ENCODE measurements at places on chromosomes 4 and X.

DNA sequence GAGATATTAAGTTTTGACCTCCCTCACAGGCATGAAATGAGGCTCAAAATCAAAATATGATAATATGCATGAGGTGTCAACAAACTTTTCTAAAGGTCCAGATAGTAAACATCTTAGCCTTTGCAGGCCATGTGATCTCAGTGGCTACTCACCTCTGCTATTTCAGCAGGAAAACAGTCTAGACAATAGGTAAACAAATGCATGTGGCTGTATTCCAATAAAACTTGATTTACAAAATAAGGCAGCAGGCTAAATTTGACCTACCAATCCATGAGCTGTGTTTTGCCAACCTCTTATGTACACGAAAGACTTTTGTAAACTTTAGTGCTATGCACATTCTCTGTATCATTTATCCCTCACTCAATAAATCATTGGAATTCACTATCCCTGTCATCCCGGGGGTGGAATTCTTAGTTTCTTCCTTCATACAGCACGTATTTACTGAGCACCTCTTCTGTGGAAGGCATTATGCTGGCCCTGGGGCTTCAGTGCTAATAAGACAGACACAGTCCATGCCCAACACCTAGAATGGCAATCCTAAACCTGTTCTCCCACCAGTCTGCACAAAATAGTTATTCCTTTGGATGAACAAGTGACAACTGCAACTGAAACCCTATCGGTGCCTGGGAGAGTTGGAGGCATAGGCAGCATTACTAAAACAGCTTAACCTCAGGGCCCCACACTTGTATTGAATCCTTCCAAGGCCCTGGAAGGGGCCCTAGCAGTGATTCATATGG, 19.9 kb downstream of the MAGEB17 start:
- no peak for DNase-seq

GRCh38 chr4:8737601-8738279, 133.9 kb downstream of the HMX1 start:
- no peak for DNase-seq

DNA sequence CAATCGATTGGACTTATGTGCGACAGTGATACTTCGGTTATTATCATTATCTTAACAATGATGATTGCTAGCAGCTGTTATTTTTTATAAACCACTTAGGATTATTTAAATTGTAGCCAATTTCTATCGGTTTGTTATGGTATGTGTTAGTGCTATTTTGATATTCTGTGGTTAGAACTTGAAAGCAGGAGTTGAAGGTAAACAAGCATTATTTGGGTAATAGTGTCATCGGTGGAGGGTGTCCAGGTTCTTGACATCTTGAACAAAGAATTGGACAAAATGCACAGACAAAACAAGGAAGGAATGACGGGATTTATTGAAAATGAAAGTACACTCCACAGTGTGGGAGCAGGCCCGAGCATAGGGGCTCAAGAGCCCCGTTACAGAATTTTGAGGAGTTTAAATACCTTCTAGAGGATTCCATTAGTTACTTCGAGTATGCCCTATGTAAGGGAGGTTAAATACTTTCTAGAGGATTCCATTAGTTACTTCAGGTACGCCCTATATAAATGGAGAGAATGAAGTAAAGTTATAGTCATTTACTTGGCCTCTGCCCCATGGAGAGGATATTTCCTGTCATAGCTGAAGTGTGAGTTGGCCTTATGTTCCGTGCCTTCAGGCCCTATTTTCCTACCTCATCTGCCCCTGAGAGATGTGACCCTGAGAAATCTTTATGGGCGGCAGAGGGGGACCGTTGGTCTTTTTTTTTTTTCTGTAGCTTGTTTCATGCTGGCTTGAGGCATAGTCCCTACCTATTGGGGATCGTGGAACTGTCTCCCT, 13.1 kb downstream of the MOB1B start:
- DNase-seq: no peak

DNA sequence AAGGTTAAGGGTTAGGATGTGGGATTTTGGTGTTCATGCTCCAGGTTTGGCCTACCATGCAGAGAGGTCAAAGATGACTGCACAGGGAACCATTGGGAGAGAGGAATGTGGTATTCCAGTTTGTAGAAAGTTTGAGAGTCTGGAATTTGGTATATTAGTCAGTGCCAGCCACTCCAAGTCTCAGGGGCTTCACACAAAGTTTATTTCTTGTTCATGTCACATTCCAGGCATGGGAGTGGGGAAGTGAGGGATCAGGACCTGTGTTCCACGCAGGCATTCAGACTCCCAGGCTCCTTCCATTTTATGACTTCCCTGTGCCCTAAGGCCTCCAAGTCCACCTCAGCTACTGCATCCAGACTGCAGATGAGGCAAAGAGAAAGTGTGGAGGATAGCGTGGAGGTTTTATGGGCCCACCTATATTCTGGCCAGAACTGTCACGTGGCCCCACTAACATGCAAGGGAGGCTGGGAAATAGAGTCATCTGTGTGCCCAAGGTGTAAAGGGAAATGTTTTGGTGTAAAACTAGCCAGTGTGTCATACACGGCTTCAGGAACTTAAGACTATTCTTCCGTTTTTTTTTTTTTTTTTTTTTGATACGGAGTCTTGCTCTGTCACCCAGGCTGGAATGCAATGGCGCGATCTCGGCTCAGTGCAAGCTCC, 140.6 kb upstream of the SCML1 start:
- DNase-seq: no peak

GRCh38 chr4:139223682-139224317, 46.8 kb upstream of the ELF2 start:
- no peak for DNase-seq

- peak; percentile 86 for DNase-seq
Measured at GRCh38 chr4:73446336-73446938, 10.4 kb downstream of the AFP start.

DNA sequence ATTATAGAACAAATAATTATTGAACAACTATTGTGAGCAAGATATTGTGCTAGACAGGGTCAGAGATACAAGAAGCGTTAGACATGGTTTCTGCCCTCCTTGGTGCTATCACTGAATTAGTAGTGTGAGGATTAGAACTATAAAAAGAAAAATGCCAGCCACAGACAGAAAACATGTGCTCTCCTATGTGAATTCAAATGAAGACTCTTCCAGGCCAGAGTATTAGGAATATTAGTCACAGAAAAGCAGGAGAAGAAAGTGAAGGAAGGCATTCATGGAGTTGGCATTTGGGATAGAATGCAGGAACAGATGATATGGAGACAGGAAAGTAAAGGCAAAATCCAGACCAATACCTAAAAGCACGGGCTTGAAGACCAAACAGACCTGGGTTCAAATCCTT, 179.6 kb upstream of the TENM3 start:
- DNase-seq: no peak

DNA sequence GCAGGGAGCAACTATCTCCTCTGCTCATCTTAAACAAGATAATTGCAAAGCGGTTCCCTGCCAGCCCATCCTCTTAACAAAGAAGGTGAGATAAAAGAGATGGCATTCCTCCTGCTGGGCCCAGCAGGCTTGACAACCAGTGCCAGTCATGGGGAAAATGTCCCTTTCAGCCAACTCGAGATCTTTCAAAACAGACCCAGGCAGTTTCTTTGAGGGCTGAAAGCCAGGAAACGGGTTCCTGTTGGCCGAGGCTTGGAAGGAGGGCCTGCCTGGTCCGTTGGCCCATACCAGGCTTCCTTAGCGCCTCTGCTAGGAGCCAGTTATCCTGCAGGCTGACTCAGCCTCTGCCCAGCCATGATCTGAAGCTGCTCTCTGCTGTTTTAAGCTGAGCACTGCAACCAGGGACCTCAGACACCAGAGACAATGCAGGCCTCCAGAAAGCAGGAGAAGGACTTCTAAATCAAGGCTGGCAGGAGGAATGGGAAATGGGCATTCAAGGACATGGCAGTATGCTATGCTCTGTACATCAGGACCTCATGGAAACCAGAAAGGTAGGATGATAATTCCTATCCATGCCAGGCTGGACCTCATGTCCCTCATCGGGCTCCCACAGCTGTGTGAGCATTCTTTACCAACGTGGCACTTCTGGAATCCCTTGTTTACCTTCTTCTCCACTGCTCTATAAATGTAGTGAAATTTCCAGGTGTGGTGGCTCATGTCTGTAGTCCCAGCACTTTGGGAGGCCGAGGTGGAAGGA, 42.4 kb upstream of the SLC2A9 start:
- peak; percentile 25 for DNase-seq

DNA sequence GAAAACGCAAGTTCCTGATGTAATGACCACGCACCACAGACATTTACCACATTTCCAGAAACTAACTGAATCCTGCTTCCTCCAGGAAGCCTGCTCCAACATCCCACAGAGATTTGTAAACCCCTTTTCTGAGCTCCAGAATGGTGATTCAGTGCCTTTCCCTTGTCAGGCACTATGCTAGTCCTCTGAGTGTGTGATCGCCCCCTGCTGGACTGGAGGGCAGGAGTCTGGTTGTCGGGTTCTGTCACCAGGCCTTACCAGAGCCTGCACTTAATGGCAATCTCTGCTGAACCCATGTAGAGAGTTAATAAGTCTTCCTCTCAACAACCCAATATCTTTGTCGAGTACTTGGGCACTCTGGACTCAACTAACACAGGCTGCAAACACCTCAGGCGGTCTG, 14.5 kb upstream of the KDM5C start:
- DNase-seq: peak; percentile 83

- peak; percentile 33 for DNase-seq
Measured at GRCh38 chrX:110462957-110463356, 104.3 kb downstream of the RTL9 start.

- DNase-seq: peak; percentile 99
Measured at GRCh38 chr4:2262145-2262943, 435 bp upstream of the MXD4 start.

DNA sequence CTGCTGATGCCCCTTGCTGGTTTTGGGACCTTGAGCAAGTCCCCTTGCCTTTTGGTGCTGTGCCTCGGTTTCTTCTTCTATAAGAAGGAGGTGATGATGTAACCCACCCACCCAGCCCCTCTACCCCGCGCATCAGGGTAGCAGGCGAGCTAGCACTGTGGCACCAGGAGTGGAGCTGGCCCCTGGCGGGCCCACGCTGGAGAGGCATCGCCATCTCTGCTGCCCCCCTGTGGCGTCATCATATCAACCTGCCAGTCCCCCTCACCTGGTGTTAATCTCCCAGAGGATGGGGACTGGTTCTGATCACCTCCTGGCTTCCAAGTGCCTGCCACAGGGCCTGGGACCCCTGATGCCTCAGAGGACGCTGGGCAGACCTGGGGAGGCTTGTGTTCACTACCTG, 6.3 kb upstream of the SORCS2 start:
- DNase-seq: no peak

DNA sequence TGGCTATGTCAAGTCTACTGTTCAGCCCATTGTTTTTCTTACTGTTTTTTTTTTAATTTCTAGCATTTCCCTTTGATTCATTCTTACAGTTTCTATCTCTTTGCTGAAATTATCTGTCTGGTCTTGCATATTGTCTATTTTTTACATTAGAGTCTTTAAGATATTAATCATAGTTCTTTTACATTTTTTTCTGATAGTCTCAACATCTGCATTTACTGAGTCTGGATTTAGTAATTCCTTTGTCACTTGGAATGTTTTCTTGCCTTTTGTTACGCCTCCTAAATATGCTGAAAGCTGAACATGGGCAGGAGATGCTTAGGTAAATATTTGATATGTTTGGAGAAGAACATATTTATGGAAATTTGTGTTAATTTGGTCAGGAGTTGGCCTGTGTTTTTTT, 10.4 kb downstream of the JADE3 start:
- DNase-seq: no peak

- DNase-seq: peak; percentile 68
Measured at GRCh38 chrX:11137543-11138139, 26.5 kb downstream of the HCCS start.

DNA sequence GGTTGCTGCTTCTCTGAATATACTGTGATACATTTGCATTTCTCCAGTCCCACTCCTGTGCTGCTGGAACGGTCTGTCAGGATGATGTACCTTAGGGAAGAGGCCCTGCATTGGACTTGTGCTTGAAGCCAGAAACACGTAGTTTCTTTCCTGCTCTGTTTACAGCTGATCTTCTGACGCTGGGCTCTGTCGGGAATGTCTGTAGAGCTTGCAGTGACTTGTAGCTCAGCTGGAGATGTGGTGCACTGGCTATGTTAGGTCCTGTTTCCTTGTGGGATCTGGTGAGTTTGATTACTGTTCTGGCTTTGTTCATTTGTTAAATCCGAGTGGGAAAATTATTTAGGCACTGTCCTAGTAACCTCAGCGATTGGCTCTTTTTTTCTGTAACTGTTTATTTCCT, 137.2 kb upstream of the WDR1 start:
- no peak for DNase-seq

GRCh38 chrX:118062817-118063615, 53.6 kb downstream of the KLHL13 start:
- no peak for DNase-seq

- no peak for DNase-seq
Measured at GRCh38 chr4:147749811-147750321, 18.0 kb downstream of the ARHGAP10 start.

- peak; percentile 54 for DNase-seq
Measured at GRCh38 chr4:79913581-79913980, 159.4 kb downstream of the ANTXR2 start.

DNA sequence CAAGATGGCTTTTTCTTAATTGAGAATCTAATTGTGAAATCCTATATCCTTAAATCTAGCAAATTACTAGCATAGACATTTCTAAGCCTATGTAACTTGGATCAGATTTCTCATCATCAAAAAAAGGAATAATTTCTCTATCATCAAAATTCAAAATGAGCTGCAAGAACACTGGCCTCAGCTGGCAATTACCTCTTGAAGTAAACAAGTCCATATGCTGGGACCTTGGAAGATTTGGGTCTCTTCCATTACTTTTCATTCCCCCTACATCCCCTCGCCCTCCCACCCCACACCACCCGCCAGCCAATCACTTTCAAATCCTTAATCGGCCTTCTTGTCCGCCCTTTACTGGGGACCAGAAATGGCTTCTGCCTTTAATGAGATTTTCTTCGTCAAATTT, 23.3 kb upstream of the MBTPS2 start:
- DNase-seq: no peak

- no peak for DNase-seq
Measured at GRCh38 chr4:40419231-40419912, 84.2 kb downstream of the CHRNA9 start.

- DNase-seq: no peak
Measured at GRCh38 chr4:36304138-36304681, 22.8 kb downstream of the DTHD1 start.

DNA sequence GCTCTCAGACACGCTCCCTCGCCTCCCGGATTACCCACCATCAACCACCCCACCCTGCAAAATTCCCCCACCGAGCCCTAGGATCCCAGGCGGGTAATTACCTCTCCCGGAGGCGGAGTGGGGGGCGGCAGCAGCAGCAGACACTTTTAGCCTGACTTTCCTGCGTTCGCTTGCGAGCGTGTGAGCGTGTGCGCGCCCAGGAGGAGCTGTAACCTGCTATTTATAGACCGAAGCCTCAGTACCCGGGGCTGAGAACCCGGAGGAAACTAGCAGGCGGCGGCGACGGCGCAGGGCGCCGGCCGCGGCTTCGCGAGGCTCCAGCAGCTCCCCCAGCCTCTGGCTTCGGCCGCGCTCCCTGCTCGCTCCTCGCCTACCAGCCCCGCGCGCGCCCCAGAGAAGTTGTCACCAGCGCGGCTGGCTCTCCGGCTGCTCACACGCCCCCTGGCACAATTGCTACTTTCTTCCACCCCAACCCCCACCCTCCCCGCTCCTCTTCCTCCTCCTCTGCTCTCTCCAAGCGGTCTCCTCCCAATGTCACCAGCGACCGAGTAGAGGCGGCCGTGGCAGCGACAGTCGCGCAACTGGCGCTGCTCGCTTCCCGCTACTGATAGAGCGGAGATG, at the start of gene INPP4B:
Gene INPP4B, minus strand, starts transcription at position 194 of the 621 bp plus-strand sequence.
- no peak for DNase-seq

GRCh38 chr4:76022031-76022430, 1.3 kb downstream of the CXCL10 start:
- no peak for DNase-seq

GRCh38 chr4:88158489-88159228, at the start of gene ABCG2:
Gene ABCG2, minus strand, starts transcription at chr4:88158639. Its CDS starts 18,644 bp downstream, at chr4:88139995.
- peak; percentile 57 for DNase-seq

All from OCI-M1 (cell line).